ENCODE measurements at places on chromosomes 13 and 19.

- no peak for DNase-seq
Observed at GRCh38 chr19:53519446-53519845, 18.5 kb upstream of the ZNF331 start.

GRCh38 chr13:113258321-113259054, 38.6 kb upstream of the LAMP1 start:
- DNase-seq = no peak

GRCh38 chr19:40055832-40056504, at the start of gene ZNF780B:
Gene ZNF780B (minus strand): TSS chr19:40056231. CDS start chr19:40050332, 5,899 bp downstream.
- DNase-seq = peak; percentile 70

GRCh38 chr19:13262450-13262849, 112.2 kb downstream of the IER2 start:
- peak; percentile 42 for DNase-seq

DNA sequence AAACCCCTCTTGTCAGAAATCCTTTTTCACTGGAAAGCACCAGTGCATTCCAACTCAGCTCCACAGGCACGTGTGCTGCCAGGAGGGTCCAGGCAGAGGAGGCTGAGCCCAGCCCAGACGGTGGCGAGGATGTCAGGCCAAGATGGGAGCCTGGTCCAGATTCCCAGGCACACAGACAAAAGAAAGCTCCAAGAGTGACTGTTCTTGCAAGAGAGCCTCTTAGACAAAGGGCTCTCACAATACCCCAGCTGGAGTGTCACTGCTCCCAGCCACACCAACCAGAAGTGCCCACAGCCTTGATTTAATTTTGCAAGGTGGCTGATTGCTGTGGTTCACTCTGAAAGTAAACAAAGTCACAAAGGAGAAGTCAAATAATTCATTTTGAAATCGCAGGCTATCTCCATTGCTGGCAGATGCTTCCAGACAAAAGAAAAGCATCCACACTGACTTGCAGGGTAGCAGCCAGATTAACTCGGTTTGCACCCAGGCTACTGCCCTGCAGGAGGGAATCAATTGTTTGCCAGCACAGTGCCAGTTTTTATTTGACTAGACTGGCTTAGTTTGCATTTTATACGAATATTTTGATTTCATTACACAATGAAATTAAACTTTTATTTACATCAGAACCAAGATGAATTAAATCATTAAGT, 95.1 kb downstream of the RAB20 start:
- DNase-seq = no peak

- no peak for DNase-seq
Observed at GRCh38 chr19:32750441-32751055, 31.0 kb downstream of the TDRD12 start.

DNA sequence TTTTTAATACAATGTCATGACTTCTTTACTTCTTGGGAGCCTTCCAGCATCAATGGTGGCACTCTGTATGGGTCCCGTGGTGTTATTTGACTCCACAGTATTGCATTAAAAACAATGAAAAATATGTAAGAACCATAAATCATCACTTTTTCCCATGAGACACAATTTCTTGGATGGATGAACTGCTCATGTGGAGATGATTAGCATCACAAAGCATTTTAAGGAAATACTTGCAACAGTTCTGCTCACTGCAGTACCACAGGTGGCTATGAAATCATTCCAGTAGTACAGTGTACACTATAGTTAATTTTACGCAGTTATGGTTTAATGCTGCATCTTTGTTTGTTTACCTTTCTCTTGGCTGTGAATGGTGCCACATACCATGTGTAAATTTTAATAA, 37.2 kb upstream of the C1QTNF9B start:
- DNase-seq = no peak

GRCh38 chr19:51027873-51028272, 1.5 kb upstream of the KLK11 start:
- no peak for DNase-seq

DNA sequence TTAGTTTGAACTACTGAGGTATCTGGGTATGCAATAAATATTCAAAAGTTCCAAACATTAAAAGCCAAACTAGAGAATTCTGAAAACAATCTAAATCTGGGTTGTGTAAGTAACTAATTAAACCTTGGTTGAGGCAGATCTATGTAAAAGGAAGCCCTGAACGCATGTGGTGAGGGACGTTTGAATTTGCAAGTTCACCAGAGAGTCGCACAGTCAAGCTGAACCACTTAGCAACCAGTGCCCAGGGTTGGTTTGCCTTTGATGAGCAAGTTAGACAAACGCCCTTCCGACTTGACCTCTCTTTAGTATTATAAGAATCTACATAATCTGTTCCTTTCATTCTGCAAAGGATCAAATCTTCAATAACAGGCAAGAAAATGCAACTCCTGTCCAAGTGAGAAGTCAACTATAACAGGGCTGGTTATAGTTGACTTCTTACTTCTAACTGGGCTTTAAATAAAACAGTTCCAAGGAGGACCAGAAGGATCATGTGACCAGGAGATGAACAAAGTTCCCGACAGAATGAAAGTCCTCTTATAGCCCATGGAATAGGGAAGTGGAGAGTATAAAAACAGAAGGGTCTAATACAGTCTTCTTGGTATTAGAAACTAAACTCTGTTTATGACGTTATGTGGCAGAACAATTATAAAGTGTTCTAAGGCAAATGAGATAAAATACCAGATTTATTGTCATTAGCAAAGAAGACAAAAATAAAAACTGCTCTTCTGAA, 40.6 kb downstream of the PHF11 start:
- no peak for DNase-seq

- no peak for DNase-seq
Observed at GRCh38 chr19:2603334-2603733, 99.2 kb downstream of the GNG7 start.

DNA sequence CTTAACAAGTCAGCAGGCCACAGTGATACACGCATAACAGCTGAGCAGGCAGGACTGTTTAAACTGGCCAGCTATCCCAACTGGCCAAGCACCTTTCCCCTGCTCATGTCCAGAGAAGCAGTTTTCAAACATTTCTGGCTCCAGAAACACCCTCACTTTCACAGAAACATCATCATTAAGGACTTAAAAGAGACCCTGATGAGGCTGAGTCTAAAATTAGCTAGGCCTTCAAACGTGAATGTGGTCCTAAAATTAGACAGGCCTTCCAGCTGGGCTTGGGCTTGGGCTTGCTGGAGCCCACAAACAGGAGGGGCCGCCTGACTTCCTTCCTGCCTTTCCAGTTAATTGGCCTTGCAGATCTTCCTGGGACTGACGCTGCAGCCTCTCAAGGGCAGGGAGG, 334.2 kb downstream of the DNAJC15 start:
- no peak for DNase-seq

DNA sequence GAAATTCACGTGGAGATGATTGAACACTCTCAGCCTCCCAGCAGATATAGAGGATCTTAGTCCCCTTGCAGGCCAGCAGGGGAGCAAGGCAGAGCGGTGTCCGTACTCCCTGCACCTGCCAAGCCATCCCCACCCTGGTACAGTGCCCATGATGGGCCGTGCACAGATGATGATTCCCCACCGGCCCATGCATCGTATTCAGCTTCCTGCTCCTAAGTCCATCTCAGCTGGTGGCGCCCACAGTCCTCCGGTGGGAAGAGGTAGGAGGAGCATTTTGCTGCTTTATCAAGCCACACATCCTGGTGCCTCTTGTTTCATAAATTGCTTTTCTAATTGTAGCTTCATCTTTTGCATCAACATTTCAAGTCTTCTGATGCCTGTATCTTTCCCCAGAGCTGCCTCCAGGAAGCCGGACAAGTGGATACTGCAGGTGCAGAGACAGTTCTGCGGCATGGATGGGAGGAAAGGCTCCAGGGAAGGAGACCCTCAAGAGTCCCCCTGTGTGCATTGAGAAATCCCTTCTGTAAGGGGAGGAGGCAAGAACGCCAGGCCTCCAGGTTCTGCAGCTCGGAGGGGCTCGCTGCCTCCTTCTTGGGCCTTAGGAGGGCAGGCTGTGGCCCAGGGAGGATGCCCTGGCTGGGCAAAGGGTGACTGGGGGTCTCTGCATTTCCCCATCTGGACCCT, 55.3 kb downstream of the F2RL3 start:
- no peak for DNase-seq

GRCh38 chr19:30326393-30326710, 45.8 kb upstream of the ZNF536 start:
- DNase-seq = no peak

- DNase-seq = no peak
Observed at GRCh38 chr19:54297759-54298305, 15.1 kb downstream of the LILRA5 start.

DNA sequence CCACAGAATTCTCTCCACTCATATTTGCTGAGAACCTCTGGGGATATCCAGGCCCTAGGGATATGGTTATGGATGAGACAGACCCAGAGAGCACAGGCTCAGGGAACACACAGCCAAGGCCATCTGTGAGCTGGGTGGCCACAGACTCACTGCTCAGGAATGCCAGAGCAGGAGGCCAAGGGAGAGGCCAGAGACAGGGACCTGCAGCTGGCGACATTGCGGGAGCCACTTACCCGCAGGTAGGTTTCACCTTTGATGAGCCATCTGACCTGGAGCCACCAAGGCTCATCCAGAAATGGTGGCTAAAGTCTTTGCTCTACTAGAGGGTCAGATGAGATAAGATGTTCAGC, 29.4 kb downstream of the CCNE1 start:
- DNase-seq = no peak

- no peak for DNase-seq
Observed at GRCh38 chr19:10780368-10780767, 55.6 kb downstream of the TMED1 start.

DNA sequence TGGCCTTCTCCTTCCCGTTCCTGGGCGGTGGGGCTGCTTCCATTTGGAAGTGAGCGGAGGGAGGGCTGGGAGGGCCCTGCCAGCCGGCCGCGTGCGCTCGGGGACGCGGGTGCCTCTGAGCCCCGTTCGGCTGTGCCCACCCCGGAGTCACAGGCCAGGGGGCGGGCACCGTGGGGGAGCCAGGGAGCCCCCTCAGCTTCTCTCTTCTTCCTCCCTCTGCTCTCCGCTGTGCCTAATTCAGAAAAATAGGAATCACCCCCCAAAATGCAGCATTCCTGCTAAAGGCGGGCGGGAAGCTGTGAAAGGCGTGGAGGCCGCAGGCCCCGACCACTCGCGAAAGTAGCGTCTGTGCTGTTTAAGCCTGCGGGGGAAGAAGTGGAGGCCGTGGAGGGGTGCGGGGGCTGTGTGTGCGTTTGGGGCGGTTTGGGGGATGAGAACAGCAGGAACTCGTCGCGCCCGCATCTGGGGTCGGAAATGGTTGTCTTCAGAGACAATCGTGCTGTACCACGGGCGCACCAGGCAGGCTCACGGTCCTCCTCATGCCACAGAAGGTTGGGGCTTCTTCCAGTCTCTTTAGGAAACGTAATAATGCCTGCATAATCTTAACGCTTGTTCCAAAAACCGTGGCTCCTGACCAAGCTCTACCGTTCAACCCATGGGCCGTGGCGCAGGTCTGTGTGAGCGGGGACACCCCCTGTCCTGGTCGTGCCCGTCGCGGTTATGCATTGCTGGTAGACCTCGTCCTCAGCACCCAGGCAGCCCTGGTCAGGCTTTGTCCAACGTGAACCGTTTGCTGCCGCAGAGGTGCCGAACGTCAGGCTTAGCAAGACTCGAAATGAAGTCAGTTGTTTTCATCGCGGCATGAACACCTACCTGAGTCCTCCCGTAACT, 110.4 kb upstream of the SOX1 start:
- DNase-seq = no peak

DNA sequence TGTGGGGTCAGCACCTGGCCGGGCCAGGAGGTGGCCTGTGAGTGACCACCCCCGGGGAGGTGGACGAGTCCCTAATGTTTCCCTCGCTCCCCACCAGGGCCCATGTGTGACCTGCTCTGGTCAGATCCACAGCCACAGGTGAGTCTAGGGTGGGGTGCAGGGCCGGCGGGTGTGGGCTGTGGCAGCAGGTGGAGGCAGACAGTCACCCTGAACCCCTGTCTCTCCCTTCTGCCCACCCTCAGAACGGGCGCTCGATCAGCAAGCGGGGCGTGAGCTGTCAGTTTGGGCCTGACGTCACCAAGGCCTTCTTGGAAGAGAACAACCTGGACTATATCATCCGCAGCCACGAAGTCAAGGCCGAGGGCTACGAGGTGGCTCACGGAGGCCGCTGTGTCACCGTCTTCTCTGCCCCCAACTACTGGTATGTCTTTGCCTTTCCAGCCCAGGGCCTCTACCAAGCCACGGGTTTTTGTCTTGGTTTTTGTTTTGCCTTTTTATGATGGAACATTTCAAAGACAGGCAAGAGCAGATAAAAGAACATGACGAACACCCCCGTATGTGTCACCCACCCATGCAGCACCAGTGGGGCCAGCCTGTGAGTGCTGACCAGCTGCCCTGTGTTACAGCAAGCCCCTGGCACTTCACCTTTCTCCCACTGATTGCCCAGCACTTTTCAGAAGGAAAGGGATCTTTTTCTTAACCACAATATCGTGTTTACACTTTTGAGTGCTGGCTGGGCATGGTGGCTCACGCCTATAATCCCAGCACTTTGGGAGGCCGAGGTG, 24.9 kb downstream of the CCDC8 start:
- no peak for DNase-seq

- DNase-seq = no peak
Observed at GRCh38 chr13:28805193-28805819, 14.8 kb upstream of the MTUS2 start.

DNA sequence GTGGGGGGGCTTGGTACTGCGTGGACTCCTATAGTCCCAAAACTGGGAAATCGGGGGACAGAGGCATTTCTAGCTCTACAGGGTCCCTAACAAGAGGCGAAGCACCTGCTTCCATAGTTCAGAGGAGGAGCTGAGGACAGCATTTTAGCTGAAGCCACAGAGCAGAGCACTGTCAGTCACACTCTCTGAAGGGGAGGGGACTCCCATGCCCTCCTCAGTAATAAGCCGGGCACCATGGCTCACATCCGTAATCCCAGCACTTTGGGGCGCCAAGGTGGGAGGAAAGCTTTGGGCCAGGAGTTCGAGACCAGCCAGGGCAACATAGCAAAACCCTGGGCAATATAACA, 3.8 kb downstream of the NPAS1 start:
- DNase-seq = no peak

GRCh38 chr13:36029166-36029565, 102.0 kb downstream of the DCLK1 start:
- no peak for DNase-seq

DNA sequence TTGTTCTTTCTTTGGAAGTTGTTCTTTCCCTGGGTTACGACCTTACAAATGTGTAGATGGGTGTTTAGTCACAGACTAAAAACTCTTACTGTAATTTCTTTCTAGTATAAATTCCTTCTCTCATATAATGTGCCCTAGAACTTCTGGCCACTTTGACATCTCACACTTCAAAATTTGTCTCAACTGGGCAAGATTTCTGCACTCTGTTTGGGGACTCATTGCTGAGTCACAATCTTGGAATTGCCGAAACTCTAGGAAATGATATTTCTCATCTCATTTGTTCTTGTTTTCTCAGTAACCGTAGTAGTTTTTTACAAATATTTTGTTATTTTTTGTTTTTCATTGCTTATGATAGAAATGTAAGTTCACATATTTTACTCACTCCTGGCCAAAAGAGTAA, 2523.2 kb upstream of the PCDH20 start:
- no peak for DNase-seq

- DNase-seq = no peak
Observed at GRCh38 chr13:99628442-99628841, 127.2 kb downstream of the TM9SF2 start.
